ENCODE measurements at places on chromosomes 11 and 22.

- DNase-seq = no peak
Observed at GRCh38 chr11:76560219-76560618, 110.3 kb downstream of the LRRC32 start.

GRCh38 chr11:46437122-46437689 lies 45.6 kb upstream of the CHRM4 start:
- DNase-seq = no peak

GRCh38 chr11:121513807-121514206 lies 61.0 kb upstream of the SORL1-AS1 start:
- no peak for DNase-seq

DNA sequence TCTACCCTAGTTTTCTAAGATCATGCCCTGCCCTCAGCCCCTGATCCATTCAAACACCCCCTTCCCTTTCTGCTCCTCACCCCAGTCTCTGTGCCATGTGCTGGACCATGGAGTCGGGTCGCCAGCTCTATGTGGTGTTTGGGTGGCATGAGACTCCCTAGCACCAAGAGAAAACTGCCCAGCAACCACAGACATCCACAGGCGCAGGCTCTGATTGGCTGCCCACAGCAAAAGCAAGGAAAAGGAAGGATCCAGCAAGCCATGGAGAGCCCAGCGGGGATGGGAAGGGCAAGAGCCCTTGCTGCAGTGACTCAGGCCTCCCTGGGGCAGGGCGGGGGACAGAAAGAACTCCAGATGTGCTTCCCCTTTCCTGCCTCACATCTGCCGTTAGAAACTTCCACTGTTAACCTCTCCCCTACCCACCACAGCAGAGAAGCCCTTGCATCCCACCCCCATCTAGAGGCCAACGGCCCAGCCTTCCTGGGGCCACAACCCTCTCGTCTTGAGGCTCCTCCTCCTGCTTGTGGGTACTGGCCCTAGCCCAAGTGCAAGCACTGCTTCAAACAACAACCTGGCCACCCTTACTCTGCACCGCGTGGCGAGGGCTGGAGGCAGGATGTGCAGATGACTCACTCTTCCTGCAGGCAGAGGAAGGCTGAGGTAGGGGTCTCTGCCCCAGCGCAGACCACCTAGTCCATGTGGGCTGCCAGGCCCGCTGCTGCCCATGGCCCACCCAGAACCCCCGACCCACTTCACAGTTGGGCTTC lies 9.7 kb upstream of the AHNAK start:
- peak; percentile 98 for DNase-seq

- no peak for DNase-seq
Observed at GRCh38 chr11:30665067-30665466, 78.9 kb upstream of the MPPED2 start.

DNA sequence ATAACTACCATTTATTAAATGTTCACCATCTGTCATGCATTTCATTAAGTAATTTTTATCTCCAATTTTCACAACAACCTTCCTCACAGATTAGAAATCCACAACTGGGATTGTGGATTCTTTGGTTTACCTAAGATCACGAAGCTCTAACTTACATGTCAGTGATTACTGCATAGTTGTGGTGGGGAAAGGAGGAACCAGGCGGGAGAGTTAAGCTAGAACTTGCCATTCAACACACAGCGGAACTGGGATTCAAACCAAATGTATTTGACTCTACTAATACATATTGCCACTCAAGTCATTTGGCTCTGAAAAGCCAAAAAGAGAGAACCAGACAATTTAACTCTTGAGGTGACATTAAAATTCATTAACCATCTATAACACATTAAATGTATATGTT lies 10.4 kb upstream of the LAYN start:
- no peak for DNase-seq

- DNase-seq = no peak
Observed at GRCh38 chr22:38716826-38717225, 11.1 kb downstream of the GTPBP1 start.

GRCh38 chr22:40746428-40747220 lies 67.3 kb downstream of the MCHR1 start:
- no peak for DNase-seq
